ENCODE measurements at places on chromosomes 12 and 14.
A peak's percentile ranks its signal among the peaks of the same experiment; 100 is the strongest.

DNA sequence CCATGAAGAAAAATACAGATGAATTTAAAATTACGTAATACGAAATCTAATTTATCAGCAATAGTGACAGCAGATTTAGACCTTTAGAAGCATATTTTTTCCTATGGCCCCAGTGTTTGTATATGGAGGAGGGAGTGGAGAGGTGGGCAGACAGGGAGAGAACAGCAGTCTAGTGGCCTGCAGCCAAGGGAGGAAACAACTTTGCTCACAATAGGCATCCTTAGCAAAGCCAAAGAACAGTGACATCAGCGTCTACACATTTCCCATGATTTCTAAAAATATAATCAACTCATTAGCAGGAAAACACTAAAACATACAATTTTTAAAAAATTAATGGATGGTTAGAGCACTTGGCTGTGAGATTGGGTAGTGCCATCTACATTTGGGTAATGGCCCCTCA, 622.6 kb upstream of the ATP2B1 start:
- DNase-seq = no peak

DNA sequence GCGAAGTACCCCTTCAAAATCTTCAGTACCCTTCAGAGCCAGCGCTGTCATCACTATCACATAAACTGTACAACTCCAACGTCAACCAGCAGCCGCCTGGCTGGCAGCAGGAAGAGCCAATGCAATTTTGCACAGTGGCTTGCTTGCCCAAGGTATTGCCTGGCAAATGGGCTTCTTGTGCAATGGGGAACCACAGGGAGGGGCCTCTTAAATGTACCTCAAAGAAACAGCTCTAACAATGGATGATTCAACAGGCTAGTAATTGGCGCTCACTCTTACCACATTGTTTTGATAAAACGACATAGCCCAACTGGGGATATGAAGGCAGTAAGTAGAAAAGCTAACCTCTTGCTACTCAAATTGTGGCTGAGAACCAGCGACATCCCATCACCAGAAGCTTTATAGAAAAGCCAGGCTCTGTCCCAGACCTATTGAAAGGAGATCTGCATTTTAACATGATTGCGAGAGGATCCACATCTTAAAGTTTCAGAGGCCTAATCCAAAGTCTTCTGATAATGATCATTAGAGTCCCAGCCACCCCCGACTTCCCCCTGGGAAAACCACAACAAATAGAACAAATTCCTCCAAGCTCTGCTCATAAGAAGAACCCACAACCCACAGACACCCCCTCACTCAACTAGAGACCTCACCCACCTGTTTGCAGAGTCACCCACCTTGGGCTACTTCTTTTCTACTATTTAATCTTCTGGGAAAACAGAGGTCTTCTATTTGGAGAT, 125.3 kb upstream of the HIF1A start:
- peak; percentile 69 for DNase-seq

DNA sequence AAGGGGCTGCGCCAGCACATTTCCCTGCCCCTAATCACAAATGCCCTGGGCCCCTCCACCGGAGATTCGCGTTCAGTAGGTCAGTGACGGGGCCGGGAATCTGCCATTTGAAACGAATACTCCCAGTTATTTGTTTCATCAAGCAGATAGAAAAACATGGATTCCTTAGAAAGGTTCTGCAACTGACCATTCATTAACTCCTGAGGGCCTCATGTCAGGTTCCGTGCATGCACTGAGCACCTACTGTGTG, 25.6 kb upstream of the UBC start:
- DNase-seq = no peak

- DNase-seq = no peak
Observed at GRCh38 chr14:67971627-67972625, 152.3 kb downstream of the RAD51B start.

DNA sequence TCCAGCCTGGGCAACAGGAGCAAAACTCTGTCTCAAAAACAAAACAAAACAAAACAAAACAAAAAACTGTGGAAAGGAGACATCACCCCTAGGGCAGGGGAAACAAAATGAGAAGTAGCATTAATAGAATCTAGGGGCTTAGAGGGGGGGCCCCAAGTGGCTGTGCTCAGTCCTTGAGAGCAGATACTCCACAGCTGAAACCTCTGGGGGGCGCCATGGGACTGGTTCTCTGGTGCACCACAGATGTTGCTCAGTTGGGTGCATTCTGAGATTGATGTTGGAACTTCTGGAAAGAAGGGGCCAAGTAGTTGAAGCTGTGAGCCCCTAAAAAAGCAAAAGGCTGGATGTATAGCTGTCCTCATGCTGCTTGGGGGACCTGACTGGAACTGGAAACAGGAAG, 11.8 kb upstream of the SYNE2 start:
- DNase-seq = peak; percentile 37

- DNase-seq = no peak
Observed at GRCh38 chr12:18551106-18551505, 186.7 kb downstream of the PLCZ1 start.

GRCh38 chr12:48220701-48221100, 17.6 kb upstream of the OR10AD1 start:
- DNase-seq = no peak

- no peak for DNase-seq
Observed at GRCh38 chr14:71103662-71104484, 196.6 kb downstream of the PCNX1 start.

GRCh38 chr12:18827913-18828312, 90.0 kb downstream of the CAPZA3 start:
- DNase-seq = no peak

DNA sequence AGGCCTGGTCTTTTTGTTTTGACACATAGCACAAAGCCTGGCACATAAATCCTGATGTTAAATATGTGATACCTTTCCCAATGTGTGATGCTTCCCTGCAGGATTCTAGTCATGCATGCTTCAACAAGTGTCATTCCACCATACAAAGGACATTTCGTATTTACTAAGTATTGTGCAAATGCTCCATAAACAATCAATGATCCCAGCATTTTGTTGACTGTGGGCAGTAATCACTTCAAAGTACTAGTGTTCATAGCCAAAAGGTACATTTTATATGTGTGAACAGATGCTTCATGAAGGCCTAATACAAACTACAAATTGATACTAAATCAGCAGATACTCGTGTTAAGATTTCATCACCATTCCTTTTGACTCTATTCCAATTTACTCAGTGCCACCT, 4.4 kb downstream of the CCNB1IP1 start:
- no peak for DNase-seq

DNA sequence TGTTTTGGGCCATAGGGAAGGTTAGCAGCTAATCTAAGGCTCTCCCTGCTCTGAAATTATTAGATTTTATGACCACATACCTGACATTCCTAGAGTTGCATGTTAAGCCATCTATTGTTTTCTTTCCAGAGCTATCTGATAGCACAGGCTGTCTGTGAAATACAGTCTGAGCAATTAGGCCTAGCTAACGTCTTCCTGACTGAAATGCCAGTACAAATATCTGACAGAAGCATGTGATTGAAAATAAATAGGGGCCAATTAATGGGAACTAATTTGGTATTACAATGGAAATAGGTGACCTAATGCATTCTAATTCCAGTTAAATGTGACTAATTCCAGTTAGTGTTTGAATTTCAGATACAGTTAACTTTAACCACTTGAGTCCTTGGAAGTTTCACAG, 115.2 kb downstream of the C12orf75 start:
- DNase-seq = no peak

GRCh38 chr12:89791286-89791685, 82.6 kb upstream of the ATP2B1 start:
- DNase-seq = no peak

DNA sequence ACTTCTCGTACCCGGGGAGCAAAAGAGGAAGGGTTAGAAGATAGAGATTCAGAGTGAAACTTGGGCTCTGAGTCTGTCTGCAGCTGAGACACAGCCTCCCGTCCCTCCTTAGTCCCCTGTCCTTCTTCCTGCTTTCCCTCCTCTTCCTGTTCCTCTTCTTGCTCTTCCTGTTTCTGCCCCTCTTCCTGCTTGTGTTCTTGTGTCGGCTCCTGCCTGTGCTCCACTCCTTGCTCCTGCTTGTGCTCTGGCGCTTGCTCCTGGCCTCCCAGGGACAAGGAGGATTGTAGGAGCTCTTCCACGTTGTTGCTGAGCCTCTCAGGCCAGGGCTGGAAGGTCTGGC, 3.0 kb downstream of the ACRBP start:
- DNase-seq = no peak

DNA sequence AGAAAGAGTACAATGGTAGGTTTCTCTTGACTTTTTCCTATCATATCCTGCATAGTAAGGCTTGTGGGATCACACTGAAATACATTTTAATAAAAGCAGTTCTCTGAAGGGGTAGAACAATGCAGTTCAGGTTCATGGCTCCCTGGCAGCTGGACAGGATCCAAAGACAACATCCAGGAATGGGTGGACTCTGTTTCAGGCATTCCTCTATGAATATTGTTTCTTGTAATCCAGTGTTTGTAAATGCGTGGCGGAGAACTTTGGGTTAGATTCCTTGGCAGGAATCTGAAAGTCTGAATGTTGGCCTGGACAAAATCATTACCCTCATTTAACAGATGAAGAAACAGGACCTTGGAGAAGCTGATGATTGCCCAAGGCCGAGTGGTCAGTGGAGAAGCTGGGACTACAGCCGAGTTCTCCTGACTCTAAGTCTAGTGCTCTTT, 43.5 kb downstream of the SYNE2 start:
- no peak for DNase-seq

DNA sequence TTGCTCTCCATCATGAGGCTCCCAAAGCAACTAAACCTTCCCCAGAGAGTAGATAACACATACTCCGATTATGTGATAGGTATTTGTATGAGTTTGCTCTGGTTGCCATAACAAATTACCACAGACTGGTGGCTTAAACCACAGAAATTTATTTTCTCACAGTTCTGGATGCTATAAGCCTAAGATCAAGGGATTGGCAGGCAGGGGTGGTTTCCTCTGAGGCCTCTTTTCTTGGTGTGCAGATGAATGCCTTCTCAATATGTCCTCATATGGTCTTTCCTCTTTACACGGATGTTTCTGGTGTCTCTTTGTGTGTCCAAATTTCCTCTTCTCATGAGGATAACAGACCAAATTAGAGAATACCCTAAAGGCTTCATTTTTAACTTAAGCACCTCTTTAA, 285.8 kb upstream of the GRIP1 start:
- no peak for DNase-seq

GRCh38 chr12:32486158-32486557, 86.8 kb downstream of the FGD4 start:
- no peak for DNase-seq

GRCh38 chr14:21525571-21525961, 580 bp downstream of the SALL2 start:
- DNase-seq = no peak

DNA sequence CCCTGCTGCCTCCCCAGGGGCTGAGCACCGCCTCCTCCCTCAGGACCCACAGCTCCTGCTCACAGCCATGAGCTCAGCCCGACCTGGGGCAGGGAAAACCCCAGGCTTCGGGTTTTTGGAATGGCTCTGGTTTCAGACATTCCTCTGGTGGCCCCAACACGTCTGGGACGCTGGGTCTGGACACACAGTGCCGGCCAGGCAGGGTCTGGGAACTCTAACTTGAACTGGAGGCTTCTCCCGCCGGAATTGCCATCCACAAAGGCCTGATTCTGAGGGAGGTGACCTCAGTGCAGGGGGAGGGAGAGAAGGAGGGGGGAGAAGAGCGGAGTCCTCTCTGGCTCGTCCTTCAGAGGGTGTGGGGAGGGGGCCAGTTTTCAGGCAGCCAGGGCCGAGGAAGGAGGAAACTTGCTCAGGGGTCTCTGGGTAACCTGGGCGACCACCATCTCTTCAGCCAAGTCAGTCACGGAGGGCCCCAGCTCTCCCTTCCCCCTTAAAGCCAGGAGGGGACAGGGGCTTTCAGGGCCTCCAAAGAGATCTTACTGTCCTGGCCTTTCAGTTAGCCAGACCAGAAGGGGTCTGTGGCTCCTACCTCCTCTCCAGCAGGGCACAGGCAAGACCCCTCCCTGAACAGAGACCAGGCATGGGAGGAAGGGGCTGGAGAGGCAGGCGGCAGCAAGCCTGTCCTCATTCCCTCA, 19.4 kb downstream of the NCKAP5L start:
- DNase-seq = peak; percentile 83

DNA sequence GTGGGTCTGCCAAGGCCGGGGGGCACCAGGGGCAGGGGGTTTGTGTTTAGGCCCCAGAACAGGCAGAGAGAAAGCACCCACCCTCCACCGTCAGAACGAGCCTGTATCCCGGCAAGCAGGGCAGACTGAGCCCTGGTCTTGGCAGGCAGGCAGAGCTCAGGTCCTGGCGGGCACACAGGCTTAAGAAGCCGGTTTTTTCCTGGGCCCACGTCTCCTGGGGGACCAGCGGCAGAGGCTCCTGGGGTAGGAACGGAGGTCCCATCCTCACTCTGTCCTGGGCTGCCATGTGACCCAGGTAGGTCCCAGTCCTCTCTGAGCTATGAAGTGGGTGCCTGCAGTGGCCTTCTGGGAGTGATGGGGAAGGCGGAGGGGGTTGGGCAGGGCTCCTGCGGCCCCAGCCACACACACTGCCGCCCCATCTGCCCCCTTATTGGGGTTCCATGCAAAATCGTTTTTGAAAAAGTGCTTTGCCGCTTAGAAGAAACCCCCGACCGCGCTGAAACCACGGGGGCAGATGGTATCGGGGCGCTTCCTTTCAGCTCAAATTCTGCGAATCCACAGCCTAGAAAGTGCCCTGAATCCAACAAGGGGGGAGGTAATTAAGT, 24.2 kb downstream of the SH2B3 start:
- DNase-seq = peak; percentile 30

- no peak for DNase-seq
Observed at GRCh38 chr12:1108276-1108675, 117.3 kb downstream of the ERC1 start.

DNA sequence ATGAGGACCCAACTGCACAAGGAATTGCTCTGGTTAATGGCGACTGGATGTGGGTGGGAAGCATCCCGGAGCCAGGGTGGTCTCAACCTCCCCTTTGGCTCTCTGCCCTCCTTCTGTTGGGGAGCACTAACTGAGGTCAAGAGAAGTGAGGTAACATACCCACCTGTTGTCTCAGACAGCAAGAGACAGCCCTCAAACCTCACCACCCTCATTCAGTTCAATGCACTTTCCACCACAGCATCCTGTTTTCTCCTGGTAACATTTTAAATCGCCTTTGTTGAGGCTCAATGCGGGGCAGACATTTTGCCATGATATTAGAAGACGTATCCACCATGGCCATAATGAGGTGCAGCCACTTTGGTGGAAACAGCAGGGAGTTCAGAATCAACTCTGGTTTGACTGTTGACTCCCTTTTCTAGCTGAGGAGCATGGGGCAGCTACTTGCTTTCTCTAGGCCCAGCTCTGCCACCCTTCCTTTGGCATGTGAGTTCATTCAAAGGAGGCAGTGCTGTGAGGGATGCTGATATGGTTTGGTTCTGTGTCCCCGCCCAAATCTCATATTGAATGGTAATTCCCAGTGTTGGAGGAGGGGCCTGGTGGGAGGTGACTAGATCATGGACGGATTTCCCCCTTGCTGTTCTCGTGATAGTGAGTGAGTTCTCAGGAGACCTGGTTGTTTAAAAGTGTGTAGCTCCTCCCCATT, 338.6 kb downstream of the PCNX1 start:
- DNase-seq = no peak

GRCh38 chr14:102544747-102545460, 35.3 kb upstream of the ANKRD9 start:
- peak; percentile 60 for DNase-seq

Measured in left ventricle myocardium superior (tissue), 1 donor.